Midbrain (tissue), 1 donor: ENCODE measurements at places on chromosomes 6 and 20.

DNA sequence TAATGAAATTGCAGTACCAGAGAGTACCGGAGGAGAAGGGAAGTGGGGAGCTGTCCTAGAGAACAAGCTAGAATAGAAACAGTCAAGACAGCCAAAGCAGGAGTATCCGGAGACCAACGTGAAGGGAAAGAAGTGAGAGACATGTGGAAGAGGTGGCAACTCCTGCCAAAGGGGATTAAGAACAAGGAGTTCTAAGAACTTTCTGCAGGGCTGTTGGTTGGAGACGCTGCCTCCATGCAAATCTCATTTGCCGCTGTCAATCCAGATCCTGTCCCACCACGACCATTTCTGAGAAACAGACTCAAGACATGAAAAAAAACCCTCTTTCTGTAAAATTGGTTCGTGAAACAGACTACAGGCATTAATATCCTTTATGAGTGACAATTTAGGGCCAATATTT lies 595.7 kb downstream of the PTPRT start:
- DNase-seq = no peak

DNA sequence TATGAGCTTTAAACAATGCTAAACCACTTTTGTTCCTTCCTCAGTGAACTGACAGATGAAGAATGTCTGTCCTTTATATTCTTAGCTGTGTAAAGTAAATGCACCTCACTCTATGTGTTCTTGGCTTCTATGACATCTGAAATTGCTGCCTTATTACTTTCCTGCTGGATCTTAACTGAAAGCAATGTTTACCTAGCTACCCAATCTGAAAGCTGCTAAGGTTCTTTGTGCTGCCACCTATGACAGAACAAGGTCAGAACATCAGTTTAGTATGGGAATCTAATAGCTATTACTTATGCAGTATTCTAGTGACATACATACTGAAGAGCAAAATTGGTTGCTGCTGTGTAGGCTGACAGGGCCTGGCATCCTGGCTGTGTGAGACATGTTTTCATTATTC lies 444.1 kb downstream of the KHDRBS2 start:
- DNase-seq = no peak

- DNase-seq = peak; percentile 81
Measured at GRCh38 chr6:28863604-28864325, 60.0 kb downstream of the TRIM27 start.

DNA sequence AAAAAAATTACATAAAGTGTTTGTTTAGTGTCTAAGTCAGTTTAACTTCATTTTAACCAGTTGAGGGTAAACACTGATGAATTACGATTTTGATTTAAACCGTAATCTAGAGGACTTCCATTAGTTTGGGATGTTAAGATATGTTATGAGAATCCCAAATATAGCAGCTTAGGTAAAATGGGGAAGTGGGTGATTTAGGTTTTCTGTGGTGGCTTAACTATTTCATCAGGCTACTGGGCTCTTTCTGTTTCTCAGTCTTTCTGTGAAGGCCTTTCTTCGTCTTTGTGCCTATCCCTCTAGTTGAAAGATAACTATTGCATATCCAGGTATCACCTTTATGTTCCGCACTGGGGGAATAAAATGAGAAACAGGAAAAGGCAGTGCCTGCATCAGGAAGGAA lies 27.9 kb downstream of the CENPW start:
- no peak for DNase-seq

- DNase-seq = no peak
Measured at GRCh38 chr6:20652299-20653084, 118.2 kb downstream of the CDKAL1 start.

GRCh38 chr6:30928677-30929076 lies 3.3 kb downstream of the SFTA2 start:
- DNase-seq = no peak

DNA sequence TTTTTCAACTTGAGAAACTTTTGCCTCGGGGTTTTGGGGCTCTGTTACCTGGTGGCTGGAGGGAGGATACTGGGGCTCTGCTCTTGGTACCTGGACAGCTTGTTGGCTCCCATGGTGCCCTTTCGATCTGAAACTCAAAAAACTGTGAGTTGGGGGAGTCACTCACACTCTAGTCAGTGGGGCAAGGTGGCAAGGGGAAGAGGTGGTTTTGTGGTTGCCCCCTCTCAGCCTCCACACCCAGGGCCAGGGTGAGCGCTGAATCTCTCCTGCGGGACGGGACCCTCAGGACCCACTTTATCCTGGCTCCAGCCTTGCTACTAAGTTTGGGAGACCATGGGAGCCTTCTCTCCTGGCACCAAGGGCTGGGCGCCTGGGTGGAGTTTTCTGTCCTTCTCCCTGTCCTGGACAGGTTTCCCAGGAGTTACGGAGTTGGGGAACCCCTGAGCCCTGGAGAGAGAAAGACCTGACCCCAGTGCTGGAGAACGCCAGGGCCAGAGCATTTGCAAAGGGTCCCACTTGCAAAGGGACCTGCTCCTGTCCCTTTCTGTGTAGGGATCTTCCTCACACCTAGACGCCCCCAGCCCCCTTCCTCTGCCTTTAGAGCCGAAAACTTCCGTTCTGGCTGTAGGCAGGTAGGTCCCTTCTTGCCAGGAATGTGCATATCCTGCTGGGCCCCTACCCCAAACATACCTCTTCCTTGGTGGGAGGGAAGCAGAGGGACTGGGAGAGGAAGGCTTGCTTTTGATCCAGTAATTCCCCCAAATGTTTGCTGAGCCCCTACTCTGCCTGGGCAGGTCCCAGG lies 2.9 kb downstream of the FOXP4 start:
- DNase-seq = no peak

GRCh38 chr6:101544286-101544685 lies 150.8 kb downstream of the GRIK2 start:
- DNase-seq = no peak

GRCh38 chr6:55886185-55886836 lies 10.9 kb upstream of the BMP5 start:
- no peak for DNase-seq

DNA sequence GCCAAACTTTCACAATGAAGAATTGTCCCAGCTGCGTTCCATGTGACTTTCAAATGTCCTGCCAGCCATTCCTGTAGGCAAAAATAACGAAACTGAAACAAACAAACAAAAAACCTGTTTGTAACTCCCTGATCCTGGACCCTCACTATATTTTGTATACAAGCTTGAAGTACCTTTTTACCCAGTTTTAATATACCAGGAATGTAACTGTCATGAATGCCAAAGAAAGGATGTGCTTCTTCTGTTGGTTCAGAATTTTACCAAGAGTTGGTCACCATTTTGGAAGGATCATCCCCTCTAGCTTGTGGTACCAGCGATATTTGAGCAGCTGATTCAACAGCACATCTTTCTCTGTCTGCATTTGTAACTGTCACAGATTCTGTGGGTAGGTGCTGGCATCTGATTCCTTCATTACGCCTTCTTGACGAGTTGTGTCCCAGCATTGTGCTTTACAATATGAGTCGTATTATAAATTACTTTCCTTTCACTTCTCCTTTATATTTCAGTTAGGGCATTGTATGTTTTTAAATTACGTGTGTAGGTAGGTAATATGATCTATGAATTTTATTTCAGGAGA lies 93.9 kb downstream of the DLGAP4 start:
- no peak for DNase-seq

DNA sequence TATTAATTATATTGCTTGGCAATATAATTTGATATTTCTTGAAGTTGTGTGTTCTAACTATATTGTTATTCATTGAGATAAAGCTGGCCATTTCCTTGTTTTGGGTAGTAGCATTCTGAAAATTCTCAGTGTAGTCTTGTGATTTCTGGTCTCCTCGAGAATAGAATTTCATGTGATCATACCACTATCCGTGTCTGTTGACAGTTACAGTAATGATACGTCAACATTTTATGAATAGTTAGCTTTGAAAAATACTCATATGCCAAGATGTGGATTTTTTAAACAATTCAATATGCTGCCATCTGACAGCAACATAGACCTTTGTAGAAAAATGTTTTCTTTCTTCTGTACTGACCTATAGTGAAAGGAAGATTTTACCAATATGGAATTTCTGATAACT lies 723.7 kb upstream of the SLC35B3 start:
- no peak for DNase-seq

GRCh38 chr6:148720897-148721296 lies 25.9 kb upstream of the UST start:
- no peak for DNase-seq

DNA sequence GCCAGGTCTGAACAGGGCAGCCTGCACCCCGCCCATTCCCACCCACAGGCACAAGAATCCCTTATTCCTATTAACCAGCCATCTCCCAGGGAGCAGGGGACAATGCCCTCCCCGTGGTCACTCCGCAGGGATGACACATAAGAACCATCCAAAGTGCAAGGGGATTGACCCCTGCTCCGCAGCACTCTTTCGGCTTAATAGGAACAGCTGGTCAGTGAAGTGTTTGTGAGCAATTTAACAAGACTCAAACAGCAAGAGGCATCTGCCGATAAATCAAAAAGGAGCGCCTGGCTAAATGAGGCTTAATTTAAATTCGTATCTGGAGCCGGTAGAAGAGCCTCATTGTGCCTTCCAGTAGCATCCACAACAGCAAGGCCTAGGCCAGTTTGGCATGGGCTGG lies 389.4 kb downstream of the RNGTT start:
- no peak for DNase-seq

- DNase-seq = peak; percentile 22
Measured at GRCh38 chr20:34970846-34971560, 15.3 kb downstream of the MYH7B start.

DNA sequence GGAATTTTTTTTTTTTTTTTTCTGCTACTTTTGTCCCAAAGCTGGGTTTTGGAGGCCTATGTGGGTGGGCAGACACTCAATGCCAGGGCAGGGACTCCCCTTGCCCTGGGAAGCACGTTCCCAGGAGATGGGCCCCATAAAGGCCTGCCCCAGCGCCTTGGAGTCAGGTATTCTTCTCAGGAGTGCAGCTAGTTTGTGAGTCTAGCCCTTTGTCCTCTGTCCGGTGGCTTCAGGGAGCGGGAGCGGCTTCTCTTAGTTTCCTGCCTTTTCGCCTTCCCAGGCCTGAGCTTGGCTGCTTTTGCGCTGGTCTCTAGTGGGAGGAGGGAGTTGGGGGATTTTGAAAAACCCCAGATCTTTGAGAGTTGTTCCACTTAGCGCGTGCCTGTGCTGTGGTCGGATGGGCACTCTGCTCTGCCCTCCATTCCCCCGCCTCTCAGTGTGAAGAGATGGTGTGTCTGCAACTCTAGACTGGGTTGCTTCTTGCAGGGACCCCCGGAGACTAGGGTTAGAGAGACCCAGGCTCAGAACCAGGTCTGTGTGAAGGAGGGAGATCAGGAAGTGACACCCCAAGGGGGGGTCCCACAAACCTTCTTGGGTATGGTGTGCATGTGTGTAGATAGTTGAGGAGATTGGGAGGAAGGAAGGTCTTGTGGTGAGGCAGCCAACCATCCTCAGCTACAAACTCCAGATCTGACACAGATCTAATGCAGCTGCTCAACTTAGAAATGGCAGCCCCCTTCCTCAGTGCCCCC lies 1.3 kb downstream of the PLCG1 start:
- DNase-seq = peak; percentile 38

DNA sequence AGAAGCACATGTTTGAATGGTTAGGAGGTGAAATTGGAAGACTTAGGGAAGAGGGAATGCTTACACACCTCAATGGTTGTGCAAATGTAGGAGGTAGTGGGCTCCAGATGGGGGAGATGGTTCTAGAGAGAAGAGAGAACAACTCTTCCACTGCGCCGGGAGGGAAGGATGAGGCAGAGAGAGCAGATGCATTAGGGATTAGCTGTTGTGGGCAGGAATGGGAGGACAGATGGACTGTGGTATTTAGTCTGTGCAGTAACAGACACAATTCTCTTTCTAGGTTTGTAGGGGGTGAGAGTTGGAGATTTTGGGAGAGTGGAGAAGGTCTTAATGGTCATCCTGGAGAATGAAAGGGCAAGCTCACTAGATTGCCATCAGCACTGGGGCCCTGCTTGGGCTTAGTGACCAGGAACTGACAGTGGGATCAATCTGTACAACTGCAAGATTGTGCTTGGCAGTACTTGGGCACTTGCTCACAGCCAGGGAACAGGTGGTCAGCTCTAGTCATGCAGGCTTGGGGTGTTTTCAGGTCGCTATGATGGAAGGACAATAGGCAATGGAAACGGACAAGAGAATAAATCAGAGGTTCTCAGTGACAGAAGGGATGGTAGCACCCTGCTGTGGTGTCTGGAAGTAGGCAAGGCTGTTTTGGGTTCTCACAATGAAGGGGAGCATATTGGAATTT lies 182.0 kb upstream of the MYLIP start:
- no peak for DNase-seq

DNA sequence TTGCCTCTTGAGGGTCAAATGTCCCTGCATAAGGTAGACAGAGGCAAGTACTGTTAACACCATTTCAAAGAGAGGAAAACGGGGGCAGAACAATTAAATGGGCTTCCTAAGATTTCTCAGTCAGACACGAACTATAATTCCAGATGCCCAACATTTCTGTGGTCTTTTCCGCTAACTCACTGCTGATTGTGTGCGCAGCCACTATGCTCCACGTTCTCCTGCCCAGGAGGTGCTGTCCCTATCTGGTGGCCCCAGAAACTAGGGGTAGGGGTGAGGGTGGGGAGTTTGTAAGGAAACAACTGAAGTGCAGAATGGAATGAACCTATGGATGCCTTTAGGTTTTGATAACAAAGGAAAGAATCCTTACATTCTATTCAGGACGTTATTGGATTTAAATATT lies 86.1 kb upstream of the BACH2 start:
- DNase-seq = no peak

- DNase-seq = no peak
Measured at GRCh38 chr20:52004715-52005114, 186.9 kb downstream of the ZFP64 start.
